ENCODE measurements at places on chromosomes 7 and 10.

DNA sequence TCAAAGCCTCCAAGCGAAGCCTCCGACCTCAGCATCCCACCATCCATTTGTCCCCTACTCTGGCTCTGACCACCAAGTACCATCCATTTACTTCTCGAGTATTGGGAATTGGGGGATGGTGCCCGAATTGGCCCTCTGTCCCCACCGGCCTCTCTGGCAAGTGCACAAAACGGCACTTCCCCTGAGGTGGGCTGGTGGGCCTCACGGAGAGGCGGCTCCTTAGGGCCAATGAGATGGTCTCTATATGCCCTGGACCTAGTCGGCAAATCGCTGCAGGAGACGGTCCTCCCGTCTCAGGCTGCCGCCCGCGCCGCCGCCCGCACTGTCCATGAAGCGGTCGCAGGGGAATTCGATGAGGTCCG is 2.8 kb downstream of the TRIL start:
- DNase-seq = no peak

DNA sequence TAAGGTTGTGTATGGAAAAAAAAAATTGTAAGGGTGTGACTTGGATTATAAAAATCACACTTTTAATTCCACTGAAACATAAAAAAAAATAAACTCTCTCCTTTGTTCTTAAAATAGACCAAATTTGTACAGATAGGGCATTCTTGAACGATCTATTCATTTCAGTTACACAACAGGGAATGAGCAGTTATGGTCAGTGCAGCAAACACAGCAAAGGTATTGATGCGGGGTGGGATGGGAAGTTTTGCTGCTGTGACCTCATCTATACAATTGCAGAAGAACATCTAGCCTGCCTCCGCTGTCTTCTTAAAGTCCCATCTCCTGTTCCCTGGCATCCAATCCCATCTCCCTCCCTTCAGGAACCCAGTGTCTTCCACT is 580.2 kb downstream of the SUGCT start:
- DNase-seq = no peak

GRCh38 chr10:11700539-11700938 is 41.6 kb upstream of the ECHDC3 start:
- no peak for DNase-seq

- DNase-seq = no peak
These were observed 820.5 kb downstream of the GATA3 start for GRCh38 chr10:8874972-8875371.

DNA sequence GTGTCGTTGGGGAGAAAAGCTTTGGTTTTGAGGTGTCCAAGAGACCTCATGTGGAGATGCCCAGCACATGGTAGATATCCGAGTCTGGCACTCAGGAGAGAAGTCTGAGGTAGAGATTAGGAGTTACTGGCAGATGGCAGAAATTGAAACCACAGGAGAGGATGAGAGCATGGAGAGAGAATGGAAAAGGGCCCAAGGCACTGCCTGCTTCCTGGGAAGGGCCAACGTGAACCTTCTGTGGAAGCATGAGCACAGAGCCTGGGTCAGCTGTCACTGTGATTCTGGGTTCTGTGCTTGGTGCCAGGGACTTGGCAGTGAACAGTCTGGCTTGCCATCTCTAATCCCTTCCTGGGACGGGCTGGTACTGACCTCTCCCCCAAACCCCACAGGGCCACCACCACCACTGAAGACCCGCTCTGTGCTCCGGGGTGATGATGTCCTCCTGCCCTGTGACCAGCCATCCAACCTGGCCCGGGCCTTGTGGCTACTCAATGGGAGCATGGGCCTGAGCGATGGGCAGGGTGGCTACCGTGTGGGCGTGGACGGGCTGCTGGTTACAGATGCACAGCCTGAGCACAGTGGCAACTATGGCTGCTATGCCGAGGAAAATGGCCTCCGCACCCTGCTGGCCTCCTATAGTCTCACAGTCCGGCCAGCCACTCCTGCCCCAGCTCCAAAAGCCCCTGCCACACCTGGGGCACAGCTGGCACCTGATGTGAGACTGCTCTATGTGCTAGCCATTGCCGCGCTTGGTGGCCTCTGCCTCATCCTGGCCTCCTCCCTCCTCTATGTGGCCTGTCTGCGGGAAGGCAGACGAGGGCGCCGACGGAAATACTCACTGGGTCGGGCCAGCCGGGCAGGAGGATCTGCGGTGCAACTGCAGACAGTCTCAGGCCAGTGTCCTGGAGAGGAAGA is 4.1 kb downstream of the MRPL43 start:
- DNase-seq = no peak
